PC-3 (cell line): ENCODE measurements at places on chromosomes 3 and 15. TPM values are rescaled to one million over a fixed set of nuclear protein-coding genes. Genes with fewer than 3 reads are reported as not detected.

GRCh38 chr3:175266478-175266877 is 407.3 kb downstream of the NAALADL2 start:
- no peaks in the 10 kb centered on the region for H3K27me3 ChIP-seq
- H3K36me3 ChIP-seq, result no peaks in the 10 kb centered on the region
- peaks cover 27% of the 10 kb centered on the region for H3K4me1 ChIP-seq

- no peak for DNase-seq
- no peaks in the 10 kb centered on the region for H3K4me1 ChIP-seq
- H3K4me3 ChIP-seq, result no peak overlapping the region
- H3K27me3 ChIP-seq, result no peaks in the 10 kb centered on the region
- H3K27ac ChIP-seq, result no peak overlapping the region
These were observed 26.4 kb upstream of the KBTBD12 start for GRCh38 chr3:127888564-127889107.

GRCh38 chr15:95269242-95270183 is 1038.2 kb downstream of the MCTP2 start:
- H3K27me3 ChIP-seq, result no peaks in the 10 kb centered on the region
- H3K36me3 ChIP-seq, result no peaks in the 10 kb centered on the region
- H3K27ac ChIP-seq, result no peak overlapping the region

- H3K4me1 ChIP-seq, result no peaks in the 10 kb centered on the region
- H3K36me3 ChIP-seq, result no peaks in the 10 kb centered on the region
- DNase-seq, result no peak
- H3K4me3 ChIP-seq, result no peak overlapping the region
These were observed 43.3 kb downstream of the ASB7 start for GRCh38 chr15:100645671-100646070.

GRCh38 chr3:156109989-156110388 is 10.4 kb upstream of the KCNAB1 start:
- H3K4me1 ChIP-seq, result no peaks in the 10 kb centered on the region
- H3K4me3 ChIP-seq, result no peak overlapping the region
- DNase-seq, result no peak
- H3K27ac ChIP-seq, result no peak overlapping the region
- H3K36me3 ChIP-seq, result no peaks in the 10 kb centered on the region

GRCh38 chr3:126851934-126852333 is 131.0 kb upstream of the PLXNA1 start:
- H3K36me3 ChIP-seq, result no peaks in the 10 kb centered on the region
- H3K27me3 ChIP-seq, result no peaks in the 10 kb centered on the region

- H3K36me3 ChIP-seq, result no peaks in the 10 kb centered on the region
- no peaks in the 10 kb centered on the region for H3K4me1 ChIP-seq
- H3K27me3 ChIP-seq, result no peaks in the 10 kb centered on the region
- no peak overlapping the region for H3K4me3 ChIP-seq
These were observed 71.8 kb downstream of the DTWD1 start for GRCh38 chr15:49692514-49693090.

- peaks cover 9% of the 10 kb centered on the region for H3K4me1 ChIP-seq
- no peaks in the 10 kb centered on the region for H3K36me3 ChIP-seq
- peak; percentile 74 for DNase-seq
- H3K27ac ChIP-seq, result no peak overlapping the region
- peaks cover 6% of the 10 kb centered on the region; the same call in 1 of the 2 replicates for H3K27me3 ChIP-seq
- no peak overlapping the region for H3K4me3 ChIP-seq
These were observed 459.7 kb upstream of the ZNF717 start for GRCh38 chr3:76245073-76245472.

DNA sequence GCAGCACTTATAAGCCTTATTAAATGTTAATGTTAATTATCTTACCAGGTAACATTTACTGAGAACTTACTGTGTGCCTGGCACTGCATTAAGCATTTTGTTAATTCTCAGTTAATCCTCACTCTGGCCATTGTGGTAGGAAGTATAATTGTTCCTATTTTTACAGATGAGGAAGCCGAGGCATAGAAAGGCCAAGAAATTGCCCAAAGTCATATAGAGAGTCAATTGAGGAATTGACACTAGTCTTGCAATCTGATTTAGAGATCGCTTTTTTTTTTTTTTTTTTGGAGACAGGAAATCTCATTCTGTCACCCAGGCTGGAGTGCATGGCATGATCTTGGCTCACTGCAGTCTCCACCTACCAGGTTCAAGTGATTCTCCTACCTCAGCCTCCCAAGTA is 132.6 kb upstream of the PROK2 start:
- no peaks in the 10 kb centered on the region for H3K36me3 ChIP-seq
- peaks cover 61% of the 10 kb centered on the region for H3K27me3 ChIP-seq
- no peak for DNase-seq
- H3K27ac ChIP-seq, result no peak overlapping the region
- H3K4me1 ChIP-seq, result no peaks in the 10 kb centered on the region

Gene DPPA2
- not detected in 2 replicates for total RNA-seq

Gene EDEM1
- total RNA-seq, result 39.4 and 49.6 TPM in 2 replicates

Gene ITPKA
- total RNA-seq, result 7.8 and 16.8 TPM in 2 replicates

Gene COL6A5
- total RNA-seq, result not detected in 2 replicates

Gene ATR
- total RNA-seq, result 15.6 and 25.7 TPM in 2 replicates
